ENCODE measurements at places on chromosomes 2 and 18.

DNA sequence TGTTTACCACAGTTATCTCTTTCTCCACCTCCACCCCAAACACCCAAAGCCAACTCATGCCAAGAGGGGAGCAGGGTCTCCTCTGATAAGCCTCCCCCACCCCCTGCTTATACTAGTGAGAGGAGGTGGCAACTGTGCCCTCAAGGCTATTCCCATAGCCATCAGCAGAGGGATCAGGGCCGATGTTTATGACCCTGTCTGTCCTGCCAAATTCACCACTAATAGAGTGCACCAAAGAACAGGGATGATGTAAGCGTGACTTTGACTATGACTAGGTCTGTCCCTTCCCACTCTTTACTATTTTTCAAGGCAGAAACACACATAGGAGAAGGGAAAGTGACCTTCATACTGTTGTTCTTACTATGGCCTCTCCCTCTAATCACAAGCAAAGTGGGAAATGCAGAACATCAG, 74.6 kb downstream of the CLHC1 start:
- DNase-seq: no peak

DNA sequence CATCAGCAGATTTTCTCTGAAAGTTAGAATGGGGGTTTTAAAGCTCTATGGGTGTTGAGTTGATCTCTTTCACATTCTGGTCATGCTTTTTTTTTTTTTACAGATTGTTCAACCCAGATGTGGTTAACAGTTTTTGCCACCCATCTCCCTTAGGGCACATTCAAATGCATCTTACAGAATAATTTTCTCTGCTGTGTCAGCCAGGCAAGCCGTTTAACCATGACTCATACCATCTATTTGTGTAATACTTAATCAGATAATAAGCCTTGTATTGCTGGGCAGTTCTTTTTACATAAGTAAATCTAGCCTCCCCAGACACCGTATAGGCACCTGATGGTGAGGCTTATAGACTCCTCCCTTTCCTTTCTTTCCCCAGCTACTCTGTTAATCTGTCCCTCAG, 62.0 kb downstream of the TGIF1 start:
- DNase-seq: peak; percentile 88

GRCh38 chr2:63052411-63053080, 1.9 kb downstream of the OTX1 start:
- DNase-seq: no peak

GRCh38 chr2:212970132-212970531, 181.3 kb downstream of the IKZF2 start:
- DNase-seq: no peak

DNA sequence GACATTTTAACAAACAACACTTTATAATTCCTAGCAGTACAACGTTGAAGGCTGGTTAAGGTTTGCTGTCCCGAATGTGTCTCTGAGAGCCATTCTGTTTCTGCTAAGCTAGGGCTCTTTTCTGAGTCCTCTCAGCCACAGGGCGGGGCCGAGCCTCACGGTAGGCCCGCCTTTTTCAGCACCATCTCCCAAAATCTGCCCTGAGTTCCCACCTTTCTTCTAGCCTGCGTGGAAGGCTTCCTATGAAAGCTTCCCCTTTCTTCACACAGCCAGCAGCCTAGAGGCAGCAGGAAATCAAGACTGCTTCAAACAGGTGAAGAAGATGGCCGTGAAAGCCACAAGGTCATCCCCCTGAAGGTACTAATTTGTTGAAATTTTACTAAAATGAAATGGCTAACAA, 255.5 kb downstream of the CDH2 start:
- no peak for DNase-seq

DNA sequence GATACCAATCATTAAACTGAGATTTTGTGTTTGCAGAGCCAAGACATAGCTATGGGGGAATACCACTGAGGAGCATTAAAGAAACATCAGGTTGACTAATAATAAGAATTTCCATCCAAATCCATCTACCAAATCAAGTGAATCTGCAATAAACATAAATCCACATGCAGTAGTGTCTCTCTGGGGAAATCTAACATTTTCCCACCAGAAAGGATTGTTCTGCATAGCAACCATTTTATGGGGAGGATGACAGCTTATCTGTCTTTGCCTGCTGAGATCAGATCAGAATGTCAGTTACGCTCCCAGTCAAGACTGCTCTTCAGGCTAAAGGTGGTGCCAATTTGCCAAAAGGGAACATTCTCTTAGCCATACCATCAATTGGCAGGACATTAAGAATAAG, 1098.9 kb upstream of the CHAC2 start:
- no peak for DNase-seq

GRCh38 chr2:233074106-233074505, 14.0 kb downstream of the INPP5D start:
- no peak for DNase-seq

DNA sequence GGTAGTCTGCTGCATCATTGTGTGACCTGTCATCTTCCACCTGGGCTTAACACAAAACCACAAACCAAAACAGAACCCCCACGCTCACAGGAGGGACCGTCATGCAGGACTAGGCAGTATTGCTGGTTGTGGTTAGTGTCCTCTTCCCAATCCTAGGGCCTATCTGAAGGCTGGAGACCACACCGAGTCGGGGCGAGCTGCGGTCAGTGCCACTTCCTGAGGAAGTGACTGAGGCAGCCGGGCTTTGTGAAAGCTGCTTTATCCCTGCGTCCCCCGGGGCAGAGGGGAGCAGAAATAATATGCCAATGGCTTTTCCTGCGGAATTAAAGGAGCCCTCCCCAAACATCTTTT, 22.9 kb downstream of the ZNF532 start:
- DNase-seq: peak; percentile 62

GRCh38 chr2:206855585-206856433, 83.5 kb upstream of the CPO start:
- DNase-seq: no peak

DNA sequence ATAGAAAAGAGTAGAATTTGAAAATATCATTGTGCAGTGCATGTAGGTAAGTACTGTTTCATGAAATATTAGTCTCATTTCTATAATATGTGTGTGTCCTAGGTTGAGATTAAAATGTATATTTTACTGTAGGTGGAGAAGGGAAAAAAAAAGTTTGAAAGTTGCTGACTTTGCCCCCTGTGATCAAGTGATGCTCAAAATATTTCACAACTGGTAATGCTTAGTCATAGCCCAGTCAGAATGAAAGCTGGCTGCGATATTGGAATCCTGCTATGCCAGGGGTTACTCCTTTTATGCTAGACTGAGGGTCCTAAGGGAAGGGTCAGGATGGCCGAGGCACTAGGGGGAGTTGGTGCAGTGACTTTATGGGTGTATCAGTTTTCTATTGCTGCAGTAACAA, 19.5 kb upstream of the CFAP36 start:
- no peak for DNase-seq

DNA sequence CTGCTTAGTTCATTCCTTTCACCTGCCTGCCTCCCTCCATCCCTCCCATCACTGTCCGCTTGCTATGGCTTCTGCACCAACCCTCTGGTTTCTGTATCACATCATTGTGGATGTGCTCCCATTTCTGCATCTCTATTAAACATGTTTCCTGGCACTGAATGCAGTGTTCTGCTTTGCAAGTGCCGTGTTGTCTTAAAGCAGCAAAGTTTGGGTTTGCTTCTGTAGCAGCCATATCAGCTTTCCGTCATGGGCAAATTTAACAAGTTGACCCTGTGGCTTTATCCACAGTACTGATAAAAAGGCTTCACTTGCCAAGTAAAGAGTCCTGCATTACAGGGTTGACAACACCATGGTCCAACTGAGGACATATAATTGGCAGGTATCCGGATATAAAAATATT, 165.5 kb downstream of the PTGR3 start:
- no peak for DNase-seq

GRCh38 chr2:202824901-202825300, 46.7 kb downstream of the ICA1L start:
- DNase-seq: no peak

GRCh38 chr2:120722568-120723421, 12.9 kb upstream of the GLI2 start:
- no peak for DNase-seq

- DNase-seq: no peak
These were observed 11.7 kb upstream of the NAPG start for GRCh38 chr18:10514082-10514481.

All from AML-193 (cell line).